ENCODE measurements at places on chromosomes 7 and 10.
A peak's percentile ranks its signal among the peaks of the same experiment; 100 is the strongest.

GRCh38 chr10:93656155-93656554 lies 43.8 kb downstream of the PDE6C start:
- no peak for DNase-seq

DNA sequence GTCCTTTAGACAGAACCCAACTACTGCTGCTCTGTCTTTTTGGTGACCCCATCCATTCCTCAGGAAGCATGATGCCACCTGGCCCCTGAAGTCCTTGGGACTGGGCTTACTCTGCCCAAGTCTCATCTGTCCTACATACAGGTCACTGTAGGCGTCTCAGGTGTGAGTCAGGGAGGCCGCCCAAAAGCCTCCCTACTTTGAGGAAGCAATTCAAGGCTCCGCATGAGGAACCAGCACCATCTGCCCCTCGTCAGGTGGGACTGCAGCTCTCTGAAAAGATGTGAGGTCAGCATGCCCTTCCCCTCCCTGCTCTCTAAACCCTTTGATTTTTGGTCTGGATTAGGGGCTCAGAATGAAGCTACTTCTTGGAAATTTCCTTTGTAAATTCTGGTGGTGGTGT lies 354.8 kb downstream of the CXCL12 start:
- DNase-seq: peak; percentile 10

DNA sequence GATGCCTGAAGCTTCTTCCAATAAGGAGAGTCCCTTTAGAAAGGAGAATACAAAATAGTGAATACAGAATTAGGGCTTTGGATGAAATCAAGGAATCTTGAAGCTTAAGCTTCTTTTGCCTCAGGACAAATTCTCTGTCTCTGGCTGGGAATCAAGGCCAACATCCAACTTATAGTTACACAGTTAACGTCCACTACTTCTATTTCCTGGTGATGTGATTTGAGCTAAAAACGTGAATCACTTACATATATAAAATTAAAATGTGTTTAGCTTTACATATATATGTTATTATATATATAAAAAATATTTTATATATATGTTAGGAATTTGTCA lies 11.4 kb upstream of the INPP5F start:
- no peak for DNase-seq

GRCh38 chr7:44065431-44066110 lies at the start of gene PGAM2:
Gene PGAM2 (minus strand): TSS chr7:44065567. CDS start chr7:44065529, 38 bp downstream.
- peak; percentile 80 for DNase-seq

GRCh38 chr7:159211540-159212182 lies 67.0 kb upstream of the VIPR2 start:
- peak; percentile 77 for DNase-seq

DNA sequence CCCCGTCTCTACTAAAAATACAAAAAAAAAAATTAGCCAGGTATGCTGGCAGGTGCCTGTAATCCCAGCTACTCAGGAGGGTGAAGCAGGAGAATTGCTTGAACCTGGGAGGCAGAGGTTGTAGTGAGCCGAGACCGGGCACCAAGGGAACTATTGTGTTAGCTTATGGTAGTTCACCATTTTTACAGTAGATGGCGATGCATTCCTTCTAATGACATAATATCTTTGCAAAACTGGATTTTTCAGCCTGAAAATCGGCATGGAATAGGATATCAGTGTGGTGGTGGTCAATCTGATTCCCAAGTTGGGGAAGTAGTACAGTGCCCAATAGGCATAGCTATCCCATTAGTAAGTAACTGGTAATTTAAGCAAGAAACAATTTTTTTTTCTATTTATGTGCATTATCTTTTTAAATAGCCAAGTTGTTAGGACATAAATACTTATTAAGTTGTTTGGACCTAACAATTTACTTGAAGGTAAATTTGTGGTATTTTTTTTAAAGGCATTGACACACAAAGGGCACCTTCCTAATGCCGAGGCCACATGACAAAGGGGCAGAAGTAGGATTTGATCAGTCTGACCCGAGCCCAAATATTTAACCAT lies 17.6 kb upstream of the IMPDH1 start:
- no peak for DNase-seq

DNA sequence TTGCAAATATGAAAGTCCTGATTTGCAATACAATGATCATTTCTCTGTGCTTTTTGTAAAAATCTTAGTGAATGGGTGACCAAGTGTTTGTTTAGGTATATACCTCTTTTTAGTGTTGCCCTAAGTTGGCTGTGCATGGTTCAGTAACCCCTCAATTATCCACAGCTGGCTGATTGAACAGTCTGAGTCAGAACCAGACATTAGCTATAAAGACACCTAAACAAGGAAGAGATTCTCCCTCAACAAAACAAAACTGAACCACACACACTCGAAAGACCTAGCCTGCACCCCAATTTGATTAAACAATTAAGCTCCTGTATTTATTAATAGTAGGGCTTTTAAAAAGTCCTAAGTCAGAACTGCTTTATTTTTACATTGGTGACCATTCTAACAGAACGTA lies 2.8 kb downstream of the RSBN1L start:
- DNase-seq: no peak

- DNase-seq: no peak
Measured at GRCh38 chr10:76017733-76018433, 586.5 kb downstream of the LRMDA start.

DNA sequence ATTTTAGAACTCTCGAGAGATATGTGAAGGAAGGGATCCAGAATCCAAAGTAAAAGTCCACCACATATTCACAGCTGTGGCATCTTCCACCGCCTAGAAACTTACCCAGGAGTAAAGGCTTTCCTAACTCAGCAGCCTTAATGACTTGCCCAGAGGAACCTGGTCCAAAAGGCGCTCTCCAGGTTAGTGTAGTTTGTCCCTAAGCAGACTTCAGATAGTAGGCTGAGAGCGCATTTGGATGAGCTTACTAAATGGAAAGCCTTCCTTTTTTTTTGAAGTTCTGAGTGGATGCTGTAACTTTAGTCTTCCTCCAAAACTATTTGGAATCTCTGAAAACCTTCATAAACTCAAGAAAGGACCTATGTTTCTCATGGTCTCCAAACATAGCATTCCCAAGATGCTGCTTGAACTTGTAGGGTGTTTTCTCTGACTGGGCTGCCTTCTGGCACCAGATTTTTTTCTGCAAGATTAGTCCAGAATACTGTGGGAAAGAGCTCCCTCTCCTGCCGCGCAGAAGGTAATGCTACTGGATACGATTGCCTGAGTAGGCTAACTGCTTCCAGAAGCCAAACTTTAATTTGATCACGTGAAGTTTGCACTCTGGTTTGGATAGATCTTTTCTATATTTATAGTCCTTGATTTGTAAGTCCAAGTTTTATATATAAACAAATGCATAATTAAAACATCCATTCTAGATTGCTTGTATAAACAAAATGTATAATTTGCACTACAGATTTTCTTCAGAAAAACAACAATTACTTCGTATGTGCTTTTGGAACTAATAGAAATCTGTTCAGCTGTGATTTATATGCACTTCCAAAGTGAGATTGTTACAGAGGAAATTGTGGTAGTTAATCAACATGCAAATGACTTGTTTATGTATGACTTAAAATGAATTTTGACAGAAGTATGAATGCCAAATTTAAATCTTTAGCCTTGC lies 19.6 kb upstream of the GPR37 start:
- DNase-seq: peak; percentile 65

- no peak for DNase-seq
Measured at GRCh38 chr7:36165059-36165458, 12.0 kb downstream of the EEPD1 start.

- DNase-seq: no peak
Measured at GRCh38 chr7:1971946-1972654, 260.6 kb downstream of the MAD1L1 start.

GRCh38 chr7:157405914-157406810 lies 69.4 kb downstream of the DNAJB6 start:
- no peak for DNase-seq

GRCh38 chr7:150358988-150359621 lies 9.5 kb upstream of the REPIN1 start:
- DNase-seq: no peak

DNA sequence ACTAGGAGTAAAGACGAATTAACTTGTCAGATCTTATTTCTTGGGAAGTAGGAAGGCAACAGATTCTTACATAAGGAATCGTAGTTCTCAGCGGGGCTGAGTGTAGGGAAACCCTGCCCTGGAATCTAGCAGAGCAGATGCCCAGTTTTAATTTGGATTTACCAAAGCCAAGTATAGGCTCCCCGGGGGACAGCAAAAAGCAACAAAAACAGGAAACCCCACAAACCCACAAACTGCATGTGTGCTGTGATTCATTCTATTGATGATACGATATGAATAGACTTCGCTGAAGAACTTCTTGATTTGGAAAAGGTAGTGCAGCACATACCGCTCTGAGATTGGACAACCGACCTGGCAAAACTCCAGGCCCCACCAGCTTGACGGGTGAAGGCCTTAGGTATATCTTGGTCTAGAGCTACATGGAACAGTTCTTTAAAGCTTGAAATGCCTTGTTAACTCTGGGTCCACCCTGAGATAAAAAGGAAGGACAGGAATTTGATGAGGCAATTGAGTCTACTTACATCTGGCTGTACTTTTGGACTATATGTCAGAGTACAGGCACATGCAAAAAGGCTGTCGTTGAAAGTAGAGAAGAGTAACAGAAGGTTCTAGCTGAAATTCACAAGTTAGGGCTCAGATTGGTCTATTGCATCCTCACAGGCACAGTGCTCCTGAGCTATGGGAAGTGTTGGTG lies 49.1 kb downstream of the STRA8 start:
- peak; percentile 28 for DNase-seq

- DNase-seq: no peak
Measured at GRCh38 chr10:132927824-132928223, 14.5 kb downstream of the CFAP46 start.
